AG09309 (cell line): ENCODE measurements at places on chromosomes 11 and 22.

GRCh38 chr22:17407643-17408042, 38.4 kb downstream of the CECR2 start:
- DNase-seq: no peak

- DNase-seq: no peak
These were observed 119.2 kb downstream of the SPON1 start for GRCh38 chr11:14081581-14082231.

GRCh38 chr11:71078482-71078881, 173.9 kb downstream of the SHANK2 start:
- no peak for DNase-seq

DNA sequence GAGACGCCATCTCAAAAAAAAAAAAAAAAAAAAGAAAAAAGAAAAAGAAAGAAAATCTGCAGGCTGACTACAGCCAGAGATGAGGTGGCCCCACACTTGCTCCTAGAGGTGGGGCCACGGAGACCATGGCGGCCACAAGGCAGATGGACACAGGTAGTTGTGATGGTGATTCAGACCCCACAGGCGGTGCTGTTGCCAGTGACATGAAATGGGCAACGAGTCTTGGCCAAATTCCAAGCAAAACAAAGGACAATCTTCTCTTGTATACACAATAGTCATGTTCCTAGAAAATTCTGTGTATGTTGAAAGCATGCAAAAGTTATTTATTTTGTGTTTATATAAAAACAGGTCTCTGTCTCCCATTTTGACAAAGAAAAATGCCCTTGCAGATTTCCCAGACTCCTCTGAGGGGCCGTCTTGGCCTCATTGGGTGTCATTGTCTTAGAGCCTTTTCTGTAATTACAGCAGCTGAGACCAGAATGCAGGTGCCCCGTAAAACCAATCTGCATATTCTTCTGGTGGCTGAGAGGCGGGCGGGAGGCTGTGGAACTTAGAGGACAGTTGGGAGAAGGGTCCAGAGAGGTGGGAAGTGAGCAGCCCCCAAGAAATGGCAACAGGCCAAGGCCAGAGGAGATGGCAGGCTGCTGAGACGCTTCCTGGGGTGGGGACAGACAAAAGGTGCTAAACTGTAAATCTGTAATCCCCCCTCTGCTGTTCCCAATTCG, 22.5 kb upstream of the DAGLA start:
- DNase-seq: no peak

- no peak for DNase-seq
These were observed 186.5 kb downstream of the DYNC2H1 start for GRCh38 chr11:103295704-103296103.

DNA sequence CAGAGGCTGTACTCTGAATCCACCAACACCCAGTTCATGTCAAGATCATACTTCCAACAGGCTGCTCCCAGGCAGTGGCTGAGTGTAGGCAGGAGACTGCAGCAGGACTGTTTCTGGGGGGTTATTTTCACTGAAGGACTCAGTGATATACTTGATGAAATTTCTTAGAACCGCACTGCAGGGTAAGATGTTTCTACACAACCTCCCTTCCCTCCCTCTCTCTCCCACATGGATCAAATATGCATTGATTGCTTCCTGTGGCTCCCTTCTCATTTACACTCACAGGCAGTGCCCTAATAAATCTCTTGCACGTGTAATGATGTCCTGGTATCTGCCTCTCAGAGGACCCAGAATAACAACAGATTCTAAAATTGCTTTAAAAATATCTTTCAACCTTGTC, 251.3 kb upstream of the CCDC179 start:
- DNase-seq: no peak

- DNase-seq: no peak
These were observed 71.6 kb upstream of the GAB2 start for GRCh38 chr11:78489184-78489583.

GRCh38 chr11:27405134-27405533, 42.1 kb upstream of the CCDC34 start:
- no peak for DNase-seq
